Stimulated activated CD4-positive, alpha-beta T cell treated with anti-CD3 and anti-CD28 coated beads, Interleukin-4, amount 100 ng/mL, for 4 hours (primary cell): ENCODE measurements at places on chromosomes 3 and 15.

- no peak for DNase-seq
These were observed 42.0 kb upstream of the ATP10A start for GRCh38 chr15:25905140-25905539.

- no peak for DNase-seq
These were observed 56.1 kb downstream of the ST6GAL1 start for GRCh38 chr3:186986406-186986805.

DNA sequence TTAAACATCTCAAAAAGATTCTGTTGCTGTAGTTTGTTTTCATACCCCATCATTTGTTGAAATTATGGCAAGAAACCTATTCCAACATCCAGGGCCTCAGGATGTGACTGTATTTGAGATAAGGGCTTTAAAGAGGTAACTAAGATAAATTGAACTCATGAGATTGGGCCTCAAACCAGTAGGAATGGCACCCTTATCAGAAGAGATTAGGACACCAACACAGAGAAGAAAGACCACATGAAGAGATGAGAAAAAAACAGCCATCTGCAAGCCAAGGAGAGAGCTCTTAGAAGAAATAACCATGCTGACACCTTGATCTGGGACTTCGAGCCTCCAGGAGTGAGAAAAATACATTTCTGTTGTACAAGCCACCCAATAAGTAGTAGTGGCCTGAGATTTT lies 157.7 kb downstream of the CGGBP1 start:
- no peak for DNase-seq

DNA sequence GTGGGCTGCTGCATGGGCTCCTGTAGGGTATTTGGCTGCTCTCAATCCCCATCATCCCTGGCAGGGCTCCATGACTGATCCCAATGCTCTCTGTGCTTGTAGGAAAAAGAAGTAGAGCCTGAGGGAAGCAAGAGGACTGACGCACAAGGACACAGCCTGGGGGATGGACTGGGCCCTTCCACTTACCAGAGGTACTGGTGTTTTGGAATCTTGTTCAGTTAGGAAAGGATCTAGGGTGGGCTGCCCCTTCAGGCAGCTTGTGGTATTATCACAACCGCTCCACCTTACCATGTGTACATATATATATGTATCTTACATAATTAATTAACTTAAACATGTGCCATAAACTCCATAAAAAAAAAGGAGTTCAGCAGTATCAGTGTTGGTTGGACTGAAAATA lies 1.3 kb downstream of the SLC28A2 start:
- DNase-seq = no peak

- DNase-seq = no peak
These were observed 59.9 kb downstream of the GPR176 start for GRCh38 chr15:39860200-39860599.

- no peak for DNase-seq
These were observed 8.8 kb upstream of the MAGI1 start for GRCh38 chr3:66047311-66048050.

DNA sequence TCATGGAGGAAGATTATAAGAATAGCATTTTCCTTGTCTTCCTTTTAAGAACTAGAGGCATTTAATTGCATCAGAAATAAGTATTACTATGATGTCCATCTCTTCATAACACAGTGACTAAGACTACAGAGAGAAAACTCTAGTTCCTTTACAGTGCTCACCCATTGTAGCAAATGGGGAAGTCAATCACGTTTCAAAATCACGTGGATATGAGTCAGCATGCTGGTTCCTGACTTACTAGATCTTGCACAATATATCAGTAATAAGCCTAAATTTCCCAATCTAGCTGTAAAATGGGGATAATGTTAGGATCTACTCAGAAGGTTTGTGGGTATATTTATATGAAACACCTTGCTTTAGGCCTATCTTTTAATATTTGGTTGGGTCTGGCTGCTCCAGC lies 254.8 kb upstream of the EOMES start:
- no peak for DNase-seq

GRCh38 chr3:68832680-68833079 lies 99.7 kb downstream of the TAFA4 start:
- DNase-seq = no peak

DNA sequence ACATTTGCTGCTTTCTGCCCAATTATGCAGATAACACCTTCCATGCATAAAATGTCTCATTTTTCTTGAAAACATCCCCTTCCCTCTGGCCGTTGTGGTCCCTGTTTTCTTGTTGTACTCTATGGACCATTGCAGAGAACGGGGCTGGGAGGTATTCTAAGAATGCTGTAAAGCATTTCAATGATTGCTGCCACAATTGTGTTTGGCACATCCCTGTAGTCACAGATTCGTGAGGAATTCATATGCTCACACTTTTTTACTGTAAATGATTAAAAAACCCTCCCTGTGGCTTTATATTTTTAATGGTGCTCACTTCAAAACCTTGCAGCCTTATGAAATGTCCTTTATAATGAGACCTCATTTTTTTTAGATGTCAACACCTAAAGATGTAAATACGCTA lies 207.2 kb upstream of the GBE1 start:
- no peak for DNase-seq

DNA sequence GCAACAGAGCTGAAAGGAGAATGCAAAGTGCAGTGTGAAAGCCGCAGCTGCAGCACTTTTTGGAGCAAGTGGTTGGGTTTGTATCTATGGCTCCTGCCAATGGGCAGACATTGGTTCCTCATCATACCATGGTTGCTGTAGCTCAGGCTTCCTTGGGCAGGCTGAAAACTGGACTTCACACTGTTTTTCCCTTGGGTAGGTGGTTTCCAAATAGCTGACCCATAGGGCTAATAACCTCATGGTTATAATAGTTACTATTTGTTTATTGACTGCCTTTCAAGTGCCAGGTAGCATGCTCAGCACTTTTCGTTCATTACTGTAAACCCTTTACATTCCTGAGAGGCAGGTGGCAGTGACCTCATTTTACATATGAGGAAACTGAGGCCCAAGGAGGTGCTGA lies 4.5 kb downstream of the CGNL1 start:
- DNase-seq = no peak

DNA sequence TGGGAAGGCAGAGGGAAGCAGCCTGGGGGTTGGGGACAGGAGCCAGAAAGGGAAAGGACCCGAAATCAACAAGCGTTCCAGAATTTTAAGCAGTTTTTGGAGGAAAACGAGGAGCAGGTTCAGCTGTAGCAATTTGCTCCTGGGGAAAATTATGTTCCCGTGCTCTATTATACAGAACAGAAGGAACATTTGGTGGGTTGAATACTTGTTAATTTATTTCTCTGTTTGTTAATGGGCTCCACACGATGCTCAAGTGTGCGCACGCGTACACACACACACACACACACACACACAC lies 149.2 kb upstream of the LINGO1 start:
- no peak for DNase-seq

- no peak for DNase-seq
These were observed 107.5 kb upstream of the SLC2A2 start for GRCh38 chr3:171133796-171134569.

DNA sequence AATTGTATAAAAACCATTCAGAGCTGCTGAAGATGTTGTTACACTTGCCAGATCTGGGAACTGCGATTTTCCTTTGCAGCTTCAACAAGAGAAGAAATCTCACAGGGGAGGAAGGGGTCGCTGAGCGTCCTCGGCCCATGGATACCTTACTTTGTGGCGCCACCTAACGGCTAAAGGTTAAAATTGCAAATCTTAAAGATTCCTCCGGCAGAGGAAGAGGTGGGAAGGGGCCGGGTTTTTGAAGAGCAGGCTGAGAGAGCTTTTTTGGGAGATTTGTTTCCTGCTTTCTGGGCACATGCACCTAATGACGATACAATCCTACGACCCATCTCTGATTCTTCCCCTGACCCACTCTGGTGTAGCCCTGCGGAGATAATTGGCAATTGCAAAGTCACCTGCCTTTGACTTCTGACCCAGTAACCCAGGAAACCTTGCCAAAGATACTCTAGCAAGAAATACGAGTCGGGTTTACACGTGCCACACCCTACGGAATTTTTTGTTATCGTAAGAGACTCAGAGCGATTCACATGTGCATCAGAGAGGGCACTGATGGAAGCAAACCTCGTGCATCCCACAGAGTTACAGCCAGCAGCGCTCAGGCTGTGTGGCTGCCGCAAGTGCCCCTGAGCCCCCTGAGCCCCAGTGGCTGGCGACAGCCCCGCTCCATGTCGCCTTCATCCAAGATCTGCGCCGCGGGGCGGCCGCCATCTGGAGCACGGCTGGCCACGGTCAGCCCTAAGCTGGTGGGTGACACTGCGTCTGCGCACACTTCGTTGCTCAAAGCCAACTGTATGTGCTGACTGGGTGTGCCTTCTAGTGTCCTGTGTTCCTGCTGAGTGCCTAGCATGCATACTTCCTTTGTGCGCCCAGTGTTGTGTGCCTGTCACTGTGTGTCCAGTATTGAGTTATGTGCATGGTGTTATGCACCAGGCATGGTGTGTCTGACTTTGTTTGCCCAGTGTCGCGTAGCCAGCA lies 55.2 kb upstream of the CHRNA7 start:
- no peak for DNase-seq

DNA sequence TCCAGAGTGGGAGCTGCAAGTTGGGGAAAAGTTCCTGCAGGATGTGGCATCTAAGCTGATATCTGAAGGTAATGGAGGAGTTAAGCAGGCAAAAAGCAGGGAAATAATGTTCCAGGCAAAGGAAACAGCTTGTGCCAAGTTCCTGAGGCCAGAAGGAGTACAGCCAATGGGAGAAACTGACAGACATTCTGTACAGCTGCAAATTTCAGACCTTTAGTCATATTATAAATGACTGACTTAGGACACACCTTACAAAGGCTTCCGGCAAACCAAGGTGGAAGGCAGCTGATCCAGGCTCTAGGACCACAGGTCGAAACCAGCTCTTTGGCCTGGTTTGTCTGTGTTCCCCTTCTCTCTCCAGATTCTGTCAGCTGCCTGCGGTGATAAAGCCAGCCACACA lies 9.3 kb downstream of the WWTR1 start:
- DNase-seq = no peak

DNA sequence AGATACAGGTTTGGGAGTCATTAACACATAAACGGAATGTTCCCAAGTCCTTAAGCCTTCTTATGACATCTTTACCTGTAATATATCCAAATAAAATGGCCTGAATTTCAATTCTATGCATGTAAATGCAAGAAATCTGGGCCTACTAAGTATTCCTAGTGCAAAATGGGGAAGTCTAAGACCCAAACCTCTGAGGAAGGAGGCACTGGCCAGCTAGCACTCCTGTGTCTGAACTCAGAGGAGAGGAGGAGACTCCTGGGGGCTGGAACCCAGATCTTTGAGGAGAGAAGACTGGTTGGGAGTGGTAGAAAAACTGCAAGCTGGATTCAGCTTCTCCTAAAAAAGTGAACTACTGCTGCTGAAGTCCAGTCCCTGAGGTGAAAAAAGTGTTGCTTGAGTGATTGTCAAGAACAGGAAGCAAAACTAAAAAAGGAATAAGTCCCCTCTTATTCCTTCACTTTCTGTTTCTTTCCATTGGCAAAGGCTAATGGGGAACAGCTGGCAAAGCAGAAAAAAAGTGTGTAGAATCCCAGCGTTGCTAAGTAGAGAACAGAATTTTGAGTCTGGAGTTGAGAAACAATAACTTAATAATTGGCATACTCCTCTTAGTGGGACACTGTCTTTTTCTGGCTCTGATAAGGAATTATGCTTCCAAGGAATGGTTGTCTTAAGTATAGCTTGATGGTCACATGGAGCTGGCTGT lies 54.8 kb upstream of the ATP2C1 start:
- DNase-seq = no peak

DNA sequence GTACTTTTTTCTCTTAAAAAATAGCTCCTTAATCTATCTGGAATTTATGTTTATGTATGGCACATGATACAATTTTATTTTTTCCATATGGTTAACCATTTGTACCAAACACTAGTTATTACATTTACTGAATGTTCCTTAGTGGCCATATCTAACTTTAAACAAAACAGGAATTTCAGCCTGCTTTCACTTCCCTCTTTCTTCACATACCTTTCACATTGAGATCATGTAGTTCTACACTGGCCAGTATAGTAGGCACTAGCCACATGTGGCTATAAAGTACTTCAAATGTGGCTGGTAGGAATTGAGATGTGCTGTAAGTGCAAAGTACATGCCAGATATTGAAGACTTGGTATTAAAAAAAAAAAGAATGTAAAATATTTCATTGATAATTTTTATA lies 4.7 kb upstream of the RYK start:
- no peak for DNase-seq

DNA sequence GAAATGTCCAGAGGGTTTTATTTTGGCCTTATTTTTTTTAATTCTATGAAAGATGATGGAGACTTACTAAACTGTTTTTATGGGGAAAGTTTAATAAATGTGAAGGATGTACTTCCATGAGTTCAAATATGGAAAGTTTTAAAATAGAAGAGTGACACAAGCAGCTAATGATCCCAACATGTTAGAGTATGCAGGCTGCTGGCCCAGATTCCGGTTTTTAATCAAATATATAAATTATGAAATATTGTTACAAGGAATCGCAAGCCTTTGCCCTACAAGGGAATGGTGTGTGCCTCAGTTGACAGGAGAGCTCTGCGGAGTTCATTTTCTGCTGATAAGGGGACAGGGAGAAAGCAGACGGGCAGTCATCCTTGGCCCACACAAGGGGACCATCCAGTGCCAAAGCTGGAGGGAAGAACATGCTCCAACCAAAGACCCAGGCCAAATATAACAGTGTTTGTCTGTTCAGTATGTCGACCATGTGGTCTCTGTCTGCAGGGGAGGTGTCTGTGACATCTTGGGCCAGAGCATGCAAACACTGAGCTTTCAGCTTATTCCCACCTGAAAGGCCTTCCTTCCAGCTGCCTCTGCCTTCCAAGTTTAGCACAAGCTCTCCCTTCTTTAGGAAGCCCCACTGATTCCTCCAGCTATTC lies 69.8 kb downstream of the SSUH2 start:
- DNase-seq = no peak

GRCh38 chr15:55118344-55118870 lies 78.3 kb downstream of the RSL24D1 start:
- DNase-seq = no peak

GRCh38 chr3:124156866-124157712 lies 165.2 kb upstream of the ROPN1 start:
- DNase-seq = no peak

DNA sequence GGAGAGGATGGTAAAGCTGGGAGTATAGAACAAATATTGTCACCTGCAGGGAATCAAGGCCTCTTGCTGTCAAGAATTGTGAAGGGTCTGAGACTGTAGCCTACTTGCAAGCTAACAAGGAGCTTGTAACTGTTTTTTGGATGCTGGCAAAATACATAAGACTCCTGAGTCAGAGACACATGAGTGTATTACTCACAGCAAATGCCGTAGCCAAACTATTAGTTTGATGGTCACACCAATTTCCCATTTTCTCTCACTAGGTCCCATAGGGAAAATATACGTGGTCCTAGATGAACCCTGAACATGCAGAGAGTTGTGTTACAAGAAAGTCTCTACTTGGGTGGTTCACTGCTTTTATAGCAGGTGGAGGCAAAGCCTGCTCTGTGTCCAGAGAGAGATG lies 44.7 kb upstream of the LIPC start:
- DNase-seq = no peak

DNA sequence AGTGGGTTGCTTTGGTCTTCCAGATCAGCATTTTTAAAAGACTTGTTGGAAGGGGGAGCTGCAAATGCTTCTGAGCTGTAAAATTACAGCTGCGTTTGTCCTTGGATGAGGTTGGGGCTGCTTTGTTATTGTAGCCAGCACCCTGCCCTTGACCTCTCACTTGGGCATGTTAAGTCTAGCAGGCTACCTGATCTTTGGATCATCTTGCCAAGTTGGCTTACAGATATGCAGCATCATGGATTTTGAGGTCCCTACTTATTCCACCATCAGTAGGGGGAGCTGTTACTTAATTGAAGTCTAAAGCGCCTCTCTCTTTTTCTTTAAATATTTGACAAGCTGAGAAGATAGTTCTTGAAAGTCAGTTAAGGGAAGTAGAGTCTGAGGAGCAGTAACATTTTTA lies 793.0 kb downstream of the MCTP2 start:
- DNase-seq = no peak

- DNase-seq = no peak
These were observed 156.0 kb downstream of the FNDC3B start for GRCh38 chr3:172195407-172195754.
